SJSA1 (cell line): ENCODE measurements at places on chromosomes 16 and 17.

- DNase-seq: no peak
Observed at GRCh38 chr16:88451586-88452481, 1.2 kb upstream of the ZFPM1 start.

GRCh38 chr16:51035711-51036110, 115.4 kb downstream of the SALL1 start:
- DNase-seq: no peak

DNA sequence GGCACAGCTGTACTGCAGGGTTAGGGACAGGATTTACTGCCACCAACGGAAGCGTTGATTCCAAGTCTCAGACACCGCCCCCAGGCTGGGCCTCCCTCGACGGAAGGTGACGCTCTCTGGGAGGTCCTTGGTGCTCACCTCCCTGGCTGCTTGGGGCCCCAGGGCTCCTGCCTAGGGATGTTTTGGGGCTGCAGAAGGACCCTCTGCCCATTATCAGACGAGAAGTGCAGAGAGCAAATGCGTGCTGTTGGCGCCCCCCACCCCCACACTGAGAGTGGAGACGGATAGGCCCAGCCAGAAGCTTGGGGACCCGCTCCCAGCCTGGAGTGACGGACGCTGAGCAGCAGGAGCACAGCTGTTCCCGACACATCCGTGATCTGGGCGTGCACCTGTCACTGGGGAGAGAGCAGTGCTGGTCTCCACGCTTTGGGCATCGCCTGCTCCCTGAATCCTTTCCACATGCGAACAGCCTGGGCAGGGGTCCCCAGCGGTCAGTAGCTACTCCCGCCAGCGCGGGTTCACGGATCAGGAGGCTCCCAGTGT, 5.1 kb upstream of the SOX8 start:
- DNase-seq: no peak

DNA sequence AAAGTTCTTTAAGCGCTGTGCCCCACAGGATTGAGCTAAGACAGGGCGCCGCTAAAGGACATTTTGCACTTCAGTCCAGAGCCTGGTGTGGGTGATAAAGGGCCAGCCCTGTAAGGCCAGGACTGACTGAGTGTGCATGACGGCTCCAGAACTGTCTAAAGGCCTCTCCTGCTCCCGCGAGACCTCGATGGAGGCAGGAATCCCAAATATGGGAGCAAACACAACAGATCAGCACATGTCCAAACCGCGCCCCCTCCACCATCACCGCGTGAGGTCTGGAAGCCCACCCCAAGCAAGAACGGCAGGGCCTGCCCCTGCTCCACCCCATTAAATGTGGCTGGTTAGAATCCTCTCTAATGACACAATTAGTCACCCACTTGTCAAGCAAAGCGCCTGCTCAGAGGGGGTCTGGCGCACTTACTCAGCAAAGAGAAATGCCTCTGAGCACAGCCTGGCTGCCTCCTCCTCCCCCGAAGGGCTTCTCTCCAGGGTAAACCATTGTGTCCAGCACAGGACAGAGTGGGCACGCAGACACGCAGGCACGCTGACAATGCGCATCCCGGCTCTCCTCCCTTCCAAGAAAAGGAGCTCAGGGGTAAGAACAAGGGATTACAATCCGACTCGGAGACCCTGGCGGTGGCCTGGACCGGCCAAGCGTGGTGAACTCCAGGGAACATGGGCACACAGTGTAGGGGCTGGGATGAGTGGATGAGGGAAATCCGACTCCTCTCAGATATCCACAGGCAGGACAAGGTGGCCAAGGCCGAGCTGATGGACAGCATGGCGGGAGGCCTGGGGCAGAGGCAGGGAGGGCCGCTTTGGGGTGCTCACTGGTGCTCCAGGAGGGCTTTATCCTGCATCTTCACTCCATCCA, 1.5 kb downstream of the MXRA7 start:
- peak; percentile 100 for DNase-seq

DNA sequence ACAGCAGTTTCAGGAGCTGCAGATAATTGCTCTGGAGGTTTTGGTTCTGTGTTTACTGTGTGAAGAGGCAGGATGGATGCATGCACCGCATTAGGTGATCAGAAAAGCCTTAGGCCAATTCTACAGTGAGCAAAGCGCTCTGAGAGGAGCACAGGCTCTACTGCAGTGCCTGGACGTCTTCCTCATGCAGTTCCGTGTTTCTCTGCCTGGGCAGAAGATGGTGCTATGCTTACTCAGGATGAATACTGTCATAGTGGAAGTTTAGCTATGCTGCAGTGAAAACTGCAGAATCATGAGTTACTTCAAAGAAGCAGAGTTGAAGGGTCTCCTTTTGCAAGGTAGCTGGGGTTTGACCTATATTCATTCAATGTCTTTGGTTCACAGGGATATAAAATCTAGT, 1012.4 kb downstream of the KCNJ18 start:
- no peak for DNase-seq

GRCh38 chr16:57556941-57557541, 14.6 kb downstream of the ADGRG5 start:
- DNase-seq: no peak

GRCh38 chr16:49980166-49980565, 44.9 kb upstream of the CNEP1R1 start:
- DNase-seq: no peak

DNA sequence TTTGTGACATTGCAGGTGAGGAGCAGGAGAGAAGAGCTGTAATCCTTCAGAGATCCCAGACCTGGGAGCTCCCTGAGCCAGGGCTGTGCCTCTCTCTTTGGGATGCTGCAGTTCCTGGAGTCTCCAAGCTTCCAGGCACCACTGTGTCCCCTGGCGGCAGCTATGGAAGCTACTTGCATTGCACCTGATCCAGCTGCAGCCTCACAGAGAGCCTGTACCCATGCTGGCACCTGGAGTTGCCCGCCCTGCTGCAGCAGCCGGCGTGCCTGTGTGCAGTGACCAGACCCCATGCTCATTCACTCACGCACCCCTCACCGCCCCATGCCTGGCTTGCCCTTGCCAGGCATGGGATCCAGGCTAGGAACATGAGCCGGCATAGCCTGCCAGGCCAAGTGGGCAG, 51.8 kb upstream of the MED9 start:
- no peak for DNase-seq

- no peak for DNase-seq
Observed at GRCh38 chr16:63947022-63947421, 1174.8 kb downstream of the CDH11 start.

DNA sequence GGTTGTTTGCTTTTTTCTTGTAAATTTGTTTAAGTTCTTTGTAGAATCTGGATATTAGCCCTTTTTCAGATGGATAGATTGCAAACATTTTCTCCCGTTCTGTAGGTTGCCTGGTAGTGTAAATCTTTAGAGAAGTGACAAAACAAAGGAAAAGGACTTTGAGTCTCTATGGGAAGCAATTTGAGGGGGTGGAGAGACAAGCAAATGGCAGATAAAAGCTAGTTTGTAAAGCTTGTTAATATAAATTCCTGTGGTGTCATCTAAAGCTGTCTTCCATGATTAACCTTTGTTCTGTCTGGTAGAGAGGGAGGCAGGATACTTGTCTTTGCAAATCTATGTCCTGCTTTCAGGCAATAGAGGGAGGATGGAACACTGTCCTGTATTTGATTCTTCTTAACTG, 40.6 kb upstream of the CACNG4 start:
- DNase-seq: no peak

- DNase-seq: no peak
Observed at GRCh38 chr16:79795556-79795955, 195.0 kb upstream of the MAF start.

DNA sequence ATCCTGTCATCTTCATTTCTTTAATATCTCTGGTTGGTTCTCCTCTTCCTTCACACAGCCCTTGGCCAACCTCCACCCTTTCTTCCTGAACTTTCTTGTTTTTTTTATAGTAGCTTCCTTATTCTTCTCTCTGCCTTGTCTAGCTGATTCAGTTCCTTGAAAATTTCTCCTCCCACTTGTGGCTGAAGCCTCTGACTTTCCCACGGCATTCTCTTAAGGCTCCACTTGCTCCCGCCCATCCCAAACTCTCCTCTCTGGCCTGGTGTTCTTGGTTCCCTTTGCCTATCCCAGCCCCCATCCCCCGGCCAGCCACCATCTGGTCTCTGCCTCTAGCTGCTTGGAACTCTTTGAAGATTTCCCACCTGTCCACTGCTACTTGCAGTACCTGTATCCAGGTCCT, 29.1 kb downstream of the NLRP1 start:
- no peak for DNase-seq

GRCh38 chr16:67252609-67253497, 4.1 kb downstream of the SLC9A5 start:
- DNase-seq: no peak

DNA sequence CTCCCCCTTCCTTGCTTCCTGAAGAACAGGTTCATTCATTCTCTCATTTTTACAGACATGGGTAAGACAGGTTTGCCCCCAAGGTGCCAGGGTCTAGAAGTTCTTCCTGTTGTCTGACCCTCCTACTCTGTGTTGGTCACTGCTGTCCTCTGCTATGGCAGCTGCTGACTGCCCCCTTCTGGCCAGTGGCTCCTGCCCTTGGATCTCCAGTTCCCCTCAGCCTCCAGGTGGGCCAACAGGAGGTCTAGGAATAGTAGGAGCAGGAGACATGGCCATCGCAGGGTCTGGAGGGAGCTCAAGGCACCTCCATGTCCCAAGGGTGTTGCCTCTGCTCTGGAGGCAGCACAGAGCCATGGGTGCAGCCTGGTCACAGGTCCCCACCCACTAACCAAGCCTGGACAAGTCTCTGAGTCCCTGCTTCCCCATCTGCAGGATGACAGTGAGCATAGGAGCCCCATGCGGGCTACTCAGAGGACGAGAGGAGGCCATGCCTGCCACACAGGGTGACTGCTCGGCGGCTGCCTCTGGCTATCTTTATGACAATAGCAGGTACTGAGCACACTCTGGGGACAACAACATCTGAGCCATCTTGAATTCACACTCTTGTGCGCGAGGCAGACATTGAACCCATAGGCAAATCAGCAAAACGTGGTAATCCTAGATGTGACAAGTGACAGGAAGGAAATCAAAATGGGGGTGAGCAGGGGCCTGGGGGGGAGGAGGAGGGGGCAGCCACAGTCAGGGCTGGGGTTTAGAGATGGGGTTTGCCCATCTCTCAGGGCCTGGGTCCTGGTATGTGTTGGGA, 27.0 kb upstream of the NXPH3 start:
- DNase-seq: no peak
